ENCODE measurements at places on chromosomes 2 and 18.

DNA sequence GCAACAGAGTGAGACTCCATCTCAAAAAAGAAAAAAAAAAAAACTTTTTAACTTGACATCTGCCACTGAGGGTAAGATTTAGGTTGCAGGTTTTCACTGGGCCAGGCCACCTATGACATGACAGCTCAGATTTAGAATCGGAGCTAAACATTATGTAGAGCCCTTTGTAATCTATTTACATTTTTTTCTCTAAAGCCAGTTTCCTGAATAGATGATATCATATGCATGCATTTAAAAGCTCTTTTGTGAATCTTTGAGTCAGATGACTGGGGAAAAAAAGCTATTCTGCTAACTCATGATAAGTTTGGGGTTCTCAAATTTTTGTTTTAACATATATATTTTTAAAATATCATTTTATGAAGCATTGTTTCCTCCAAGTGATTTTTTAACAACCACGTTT lies 21.3 kb downstream of the PRKAG3 start:
- DNase-seq = no peak

GRCh38 chr18:41972067-41972925 lies 17.3 kb downstream of the PIK3C3 start:
- no peak for DNase-seq

- DNase-seq = no peak
Measured at GRCh38 chr2:96119389-96119751, 3.0 kb upstream of the ADRA2B start.

DNA sequence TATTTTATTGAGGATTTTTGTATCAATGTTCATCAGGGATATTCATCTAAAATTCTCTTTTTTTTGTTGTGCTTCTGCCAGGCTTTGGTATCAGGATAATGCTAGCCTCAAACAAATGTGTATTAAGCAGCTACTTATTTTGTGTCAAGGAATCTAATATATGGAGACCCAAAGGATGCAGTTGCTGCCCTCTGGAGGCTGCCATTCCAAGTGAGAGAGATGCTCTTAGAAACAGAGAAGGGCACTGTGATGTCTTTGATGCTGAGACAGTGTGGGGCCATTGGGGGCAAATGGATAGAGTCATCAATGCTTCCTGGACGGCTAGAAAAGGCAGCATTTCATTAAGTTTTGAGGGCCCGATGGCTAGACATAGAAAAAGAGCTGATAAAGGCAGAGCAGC lies 292.6 kb downstream of the SETBP1 start:
- DNase-seq = no peak

GRCh38 chr2:135125940-135126339 lies 73.8 kb downstream of the RAB3GAP1 start:
- DNase-seq = no peak

Data from glomerular endothelial cell (primary cell).